ENCODE measurements at places on chromosomes 5 and 9.

- no peak for DNase-seq
Measured at GRCh38 chr5:142821733-142822487, 51.7 kb downstream of the ARHGAP26 start.

GRCh38 chr9:89089176-89089575 is 89.4 kb downstream of the SHC3 start:
- DNase-seq = no peak

DNA sequence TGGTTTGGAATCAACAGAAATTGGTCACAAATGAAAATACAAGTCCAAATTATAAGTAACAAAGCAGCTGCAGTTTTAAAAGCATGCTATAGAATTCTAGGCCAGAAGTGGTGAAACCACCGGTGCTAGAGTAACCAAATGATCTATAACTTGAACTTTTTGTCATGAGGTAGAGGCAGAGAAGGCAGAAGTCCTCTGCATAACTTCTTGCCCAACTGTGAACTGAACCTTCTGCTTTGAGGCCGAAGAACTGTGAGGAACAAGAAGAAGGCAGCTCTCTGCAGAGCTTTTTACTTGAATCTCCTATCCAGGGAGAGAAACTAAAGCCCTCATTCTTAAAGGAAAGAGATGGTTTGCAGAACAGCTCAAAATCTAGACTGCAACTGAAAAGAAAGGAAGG is 36.2 kb upstream of the TENT2 start:
- no peak for DNase-seq

DNA sequence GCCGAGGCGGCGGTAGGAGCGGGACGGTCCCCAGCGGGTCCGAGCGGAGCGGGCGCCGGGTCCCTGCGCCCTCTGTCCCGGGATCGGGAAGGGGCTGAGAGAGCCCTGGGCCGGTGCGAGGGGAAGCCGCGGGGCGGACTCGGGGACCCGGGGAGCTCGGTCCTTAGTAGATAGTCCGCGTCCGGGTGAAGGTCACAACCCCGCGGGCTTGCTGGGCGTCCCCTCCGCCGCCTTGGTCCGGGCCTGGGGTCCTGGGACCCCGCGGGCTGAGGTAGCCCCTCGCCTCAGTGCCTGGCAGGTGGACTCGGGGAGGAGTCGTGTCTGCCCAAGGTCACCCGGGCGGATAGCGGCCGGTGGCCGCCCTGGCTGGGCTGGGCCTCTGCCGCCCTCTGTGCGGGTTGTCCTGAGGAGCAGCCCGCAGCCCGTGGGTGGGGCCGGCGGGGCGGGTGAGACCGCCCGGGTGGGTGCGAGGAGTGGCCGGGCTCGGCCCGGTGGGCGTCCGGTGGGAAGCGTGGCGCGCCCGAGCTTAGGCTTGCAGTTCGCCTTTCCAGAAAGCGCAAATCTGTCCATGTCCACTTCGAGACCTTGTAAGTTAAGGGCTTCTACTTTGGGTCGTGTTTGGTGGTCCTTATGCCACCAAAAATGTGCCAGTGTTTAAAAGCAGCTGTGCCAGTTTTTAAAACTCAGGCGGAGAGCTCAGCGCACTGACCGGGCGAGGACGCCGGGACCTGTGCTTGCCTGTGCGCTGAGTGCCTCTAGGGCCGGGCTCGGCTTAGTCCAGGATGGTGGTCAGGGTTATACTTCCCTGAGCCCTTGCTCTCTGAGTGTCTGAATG is 554 bp downstream of the SDHA start:
- peak; percentile 47 for DNase-seq

- no peak for DNase-seq
Measured at GRCh38 chr5:74927336-74927735, 61.1 kb upstream of the FAM169A start.

DNA sequence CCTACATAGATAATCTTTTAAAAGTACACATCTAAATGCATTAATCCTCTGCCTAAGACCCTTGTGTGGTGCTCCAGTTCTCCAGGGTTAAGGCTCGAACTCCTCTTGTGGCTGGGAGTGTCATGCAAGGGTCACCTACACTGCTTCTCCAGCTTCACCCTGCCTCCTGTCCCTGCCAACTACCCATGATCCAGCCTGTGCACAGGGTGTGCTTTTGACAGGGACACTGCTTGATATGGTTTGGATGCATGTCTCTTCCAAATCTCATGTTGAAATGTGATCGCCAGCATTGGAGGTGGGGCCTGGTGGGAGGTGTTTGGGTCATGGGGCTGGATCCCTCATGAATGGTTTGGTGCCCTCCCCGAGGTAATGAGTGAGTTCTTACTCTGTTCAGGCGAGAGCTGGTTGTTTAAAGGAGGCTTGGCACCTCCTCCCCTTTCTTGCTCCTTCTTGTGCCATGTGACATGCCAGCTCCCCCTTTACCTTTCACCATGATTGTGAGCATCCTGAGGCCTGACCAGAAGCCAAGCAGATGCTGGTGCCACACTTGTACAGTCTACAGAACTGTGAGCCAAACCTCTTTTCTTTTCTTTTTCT is 48.5 kb downstream of the SLC22A5 start:
- no peak for DNase-seq

DNA sequence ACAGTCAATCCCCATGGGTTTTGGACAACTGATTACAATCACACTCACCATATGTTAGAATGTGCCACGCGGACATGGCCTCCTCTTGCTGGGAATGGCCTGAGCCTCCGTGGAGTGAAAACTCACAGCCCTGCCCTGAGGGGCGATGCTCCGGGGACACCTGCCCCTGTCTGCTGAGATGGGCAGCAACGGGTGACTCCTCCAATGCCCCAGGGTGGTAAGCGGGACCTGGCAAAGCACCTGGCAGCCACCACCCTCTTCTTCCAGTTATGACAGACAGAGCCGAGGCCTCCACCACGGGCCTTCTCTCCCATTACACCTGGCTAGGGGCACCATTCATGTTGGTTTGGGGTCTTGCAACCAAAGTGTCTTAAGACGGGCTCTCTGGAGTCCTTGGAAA is 94.9 kb upstream of the COL5A1 start:
- DNase-seq = no peak

DNA sequence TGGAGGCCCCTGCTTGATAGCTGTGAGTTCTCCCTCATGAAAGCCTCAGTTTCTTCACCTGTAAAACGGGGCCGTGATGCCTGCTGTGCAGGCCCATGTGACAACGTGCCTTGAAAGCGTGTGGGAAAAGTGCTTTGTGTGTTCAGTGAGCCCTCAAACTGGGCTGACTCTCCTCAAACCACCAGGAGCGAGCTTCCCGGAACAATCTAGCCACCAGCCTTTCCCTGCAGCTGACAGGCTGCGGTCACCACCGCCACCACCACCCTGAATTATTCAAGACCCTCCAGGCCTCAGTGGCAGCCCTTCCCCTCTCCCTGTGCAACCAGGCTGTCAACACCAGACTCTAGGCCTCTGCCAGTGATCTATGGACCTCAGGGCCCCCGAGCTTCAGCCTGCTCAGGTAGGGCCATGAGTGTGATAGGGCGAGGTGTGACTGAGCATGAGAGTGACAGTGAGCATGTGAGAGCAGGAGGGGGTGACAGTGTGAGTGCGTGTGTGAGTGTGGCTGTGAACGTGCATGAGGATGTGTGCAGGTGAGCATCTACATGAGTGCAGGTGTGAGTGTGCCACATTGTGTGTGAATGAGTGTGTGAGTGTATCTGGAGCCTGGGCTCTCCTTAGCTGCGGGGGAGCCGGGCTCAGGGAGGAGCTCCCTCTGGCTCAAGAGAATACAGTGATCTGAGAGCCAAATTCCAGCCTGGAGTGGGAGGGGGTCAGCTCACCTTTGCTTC is 53.3 kb upstream of the PSD2 start:
- no peak for DNase-seq

DNA sequence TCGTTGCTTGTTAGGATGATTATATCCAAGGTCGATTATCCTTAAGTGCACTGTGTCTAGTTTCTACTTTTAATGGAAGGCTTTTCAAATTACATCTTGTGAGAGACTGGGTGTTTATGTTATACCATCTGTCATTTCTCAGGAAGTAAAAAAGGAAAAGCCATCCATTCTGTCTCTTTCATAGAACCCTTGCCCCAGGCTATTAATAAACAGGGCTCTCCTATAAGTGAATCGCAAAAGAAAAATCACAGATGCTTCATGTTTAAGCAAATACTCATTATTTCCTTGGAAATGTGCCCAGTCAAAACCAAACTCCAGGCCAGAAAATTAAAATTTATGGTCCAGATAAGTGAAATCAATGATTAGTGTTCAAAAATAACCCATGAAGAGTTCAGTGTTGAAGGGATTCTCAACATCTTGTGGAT is 58.1 kb downstream of the STARD4 start:
- no peak for DNase-seq

DNA sequence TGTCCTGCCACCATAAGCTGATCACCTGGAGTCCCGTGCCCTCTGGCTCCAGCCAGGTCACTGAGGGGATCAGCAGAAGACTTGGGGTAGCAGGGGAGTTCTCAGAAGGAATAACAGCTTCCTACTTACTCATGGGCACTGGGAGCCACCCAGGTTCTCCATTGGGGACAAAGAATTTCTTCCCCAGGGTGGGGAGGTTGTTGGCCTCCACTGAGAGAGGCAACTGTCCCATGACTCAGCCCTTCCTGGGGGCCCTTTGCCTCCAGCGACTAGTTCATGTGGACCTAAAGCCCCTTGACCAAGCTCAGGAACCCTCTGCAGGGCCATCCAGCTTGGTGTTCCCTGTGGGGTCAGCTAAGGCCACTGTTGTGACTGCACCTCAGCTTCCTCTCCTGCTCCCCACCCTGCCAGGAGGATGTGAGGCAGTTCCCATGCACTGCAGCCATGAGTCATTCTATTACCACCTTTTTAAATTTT is 175.0 kb downstream of the AUH start:
- no peak for DNase-seq

- DNase-seq = no peak
Measured at GRCh38 chr5:99275128-99275527, 346.3 kb upstream of the CHD1 start.

DNA sequence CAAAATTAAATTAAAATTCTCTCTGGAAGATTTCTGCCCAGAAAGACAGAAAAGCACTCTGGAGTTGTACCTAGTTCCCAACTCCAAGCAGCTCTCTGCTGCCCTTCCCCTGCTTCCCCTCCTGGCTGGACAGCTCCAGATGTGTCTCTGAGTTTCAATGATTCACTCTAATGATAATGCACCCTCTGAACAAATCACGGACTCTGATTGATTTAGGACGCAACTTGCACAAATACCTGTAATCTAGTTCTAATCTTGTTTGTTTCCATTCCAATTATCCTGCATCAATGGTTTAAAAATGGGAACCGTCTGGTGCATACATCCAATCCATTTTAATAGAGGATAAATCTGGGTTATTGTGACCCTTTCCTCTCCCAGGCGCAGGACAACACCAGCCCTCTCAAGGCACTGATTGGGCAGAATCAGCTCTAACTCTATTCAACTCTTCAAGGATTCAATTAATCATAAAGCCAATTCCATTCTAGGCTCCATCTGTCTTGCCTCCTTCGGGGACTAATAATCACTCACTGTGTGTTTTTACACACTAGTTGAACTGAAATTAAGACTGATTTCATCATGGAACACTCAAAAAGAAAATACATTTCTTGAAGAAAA is 111.2 kb upstream of the LRRTM2 start:
- DNase-seq = no peak

DNA sequence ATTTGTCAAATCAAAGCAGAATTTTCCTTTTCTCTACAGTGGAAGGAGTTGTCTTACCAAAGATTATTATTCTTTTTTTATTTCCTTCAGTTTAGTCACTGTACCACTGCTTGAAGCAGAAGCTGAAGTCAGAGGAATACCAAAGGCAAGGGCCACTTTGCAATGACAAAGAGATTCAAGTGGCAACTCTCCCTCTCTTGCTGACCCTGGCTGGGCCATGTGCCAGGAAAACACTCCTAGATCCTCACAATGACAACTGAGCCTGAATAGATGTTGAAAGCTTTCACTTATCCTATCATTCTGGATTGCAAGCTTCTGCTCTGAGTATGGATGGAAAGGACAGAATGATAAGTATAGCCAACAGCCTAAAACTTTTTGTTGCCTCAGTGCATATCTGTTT is 618.3 kb downstream of the NR2F1-AS1 start:
- DNase-seq = no peak

DNA sequence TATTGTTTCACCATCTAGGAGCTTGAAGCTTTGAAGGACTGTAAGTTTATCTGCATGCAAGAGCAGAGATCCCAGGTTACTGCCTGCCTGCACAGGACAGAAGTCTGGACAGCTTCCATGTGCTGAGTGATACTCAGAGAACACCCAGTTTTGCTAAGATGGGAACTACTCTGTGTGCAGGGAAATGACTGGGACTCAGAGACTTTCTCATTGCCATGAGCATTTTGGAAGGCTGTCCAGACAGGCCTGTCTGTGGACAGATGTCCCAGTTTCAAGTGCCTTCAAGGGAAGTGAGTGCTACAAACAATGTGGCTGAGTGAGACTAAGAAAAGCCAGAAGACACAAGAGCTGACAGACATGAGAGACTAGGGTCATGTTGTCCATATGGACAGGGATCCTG is 19.2 kb upstream of the ZNF131 start:
- no peak for DNase-seq

DNA sequence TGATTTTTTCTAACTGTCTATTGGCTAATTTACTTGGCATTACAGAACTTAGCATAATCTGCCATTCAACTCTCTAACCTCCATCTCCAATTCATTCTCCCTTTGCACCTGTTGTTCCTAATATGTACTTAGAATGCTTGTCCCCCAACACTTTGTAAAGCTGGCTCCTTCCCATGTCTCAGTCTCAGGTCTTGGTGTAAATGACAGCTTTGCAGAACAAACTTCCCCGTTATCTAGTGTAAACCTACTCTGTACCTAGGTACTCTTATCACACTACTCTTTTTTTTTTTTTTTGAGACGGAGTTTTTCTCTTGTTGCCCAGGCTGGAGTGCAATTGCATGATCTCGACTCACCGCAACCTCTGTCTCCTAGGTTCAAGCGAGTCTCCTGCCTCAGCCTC is 77.2 kb upstream of the CTNNA1 start:
- DNase-seq = no peak

GRCh38 chr5:1916041-1917001 is 33.6 kb upstream of the IRX4 start:
- no peak for DNase-seq
